ENCODE measurements at places on chromosomes 2 and 18.

DNA sequence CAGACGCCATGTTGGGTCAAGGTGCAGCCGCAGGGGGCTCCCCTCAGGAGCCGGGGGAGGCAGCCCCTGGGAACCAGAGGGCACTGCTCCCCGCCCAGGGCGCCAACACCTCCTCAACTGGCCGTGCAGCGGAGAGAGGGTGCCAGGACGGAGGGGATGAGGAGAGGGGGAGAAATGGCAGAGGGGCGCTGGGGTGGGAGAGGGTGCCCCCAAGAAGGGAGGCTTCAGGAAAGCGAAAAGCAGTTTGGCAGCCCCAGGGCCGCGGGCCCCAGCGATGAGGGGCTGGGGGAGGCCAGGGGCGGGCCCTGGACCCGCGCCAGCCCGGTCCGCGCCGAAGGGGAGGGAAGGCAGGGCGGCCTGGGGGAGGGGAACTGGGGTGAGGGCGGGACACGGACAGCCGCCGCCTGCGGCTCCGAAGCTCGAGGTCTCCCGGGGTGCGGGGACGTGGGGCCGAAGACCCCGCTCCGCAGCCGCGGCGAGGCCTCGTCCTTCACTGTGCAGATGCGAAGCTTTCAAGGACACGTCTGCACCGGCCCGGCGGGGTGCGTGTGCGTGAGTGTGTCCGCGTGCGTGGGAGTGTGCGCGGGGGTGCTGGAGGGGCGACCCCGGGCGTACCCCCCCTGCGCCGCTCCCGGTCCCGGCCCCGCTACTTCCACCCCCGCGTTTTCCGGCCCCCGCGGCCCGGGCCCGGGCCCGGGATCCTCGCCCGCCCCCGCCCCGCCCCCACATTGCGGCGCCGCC lies 1.4 kb downstream of the DNMT3A start:
- no peak for DNase-seq

DNA sequence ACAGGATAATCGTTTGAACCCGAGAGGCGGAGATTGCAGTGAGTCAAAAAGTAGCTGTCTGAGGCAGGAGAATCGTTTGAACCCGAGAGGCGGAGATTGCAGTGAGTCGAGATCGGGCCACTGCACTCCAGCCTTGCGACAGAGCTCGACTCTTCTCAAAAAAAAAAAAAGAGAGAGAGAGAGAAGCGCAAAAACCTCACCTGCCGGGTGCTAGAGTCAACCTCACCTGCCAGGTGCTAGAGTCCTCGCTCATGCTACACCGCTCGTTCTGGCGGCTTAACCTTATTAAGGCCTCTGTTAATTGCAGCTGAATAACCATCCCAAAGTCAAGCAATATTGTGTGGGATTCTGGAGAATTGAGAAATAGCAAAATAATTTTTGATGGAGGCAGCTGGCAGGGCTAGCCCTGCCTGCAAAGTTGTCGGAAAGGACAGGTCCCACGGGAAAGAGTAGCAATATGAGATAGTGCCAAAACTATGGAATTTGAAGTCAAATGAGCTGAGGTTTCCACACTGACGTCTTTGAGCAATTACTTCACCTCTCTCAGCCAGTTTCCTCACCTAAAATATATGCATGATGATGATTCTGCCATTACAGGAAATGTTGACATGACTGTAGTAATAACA lies 644 bp upstream of the DYM start:
- DNase-seq: no peak

- no peak for DNase-seq
Measured at GRCh38 chr2:75703589-75704287, 7.0 kb downstream of the GCFC2 start.

GRCh38 chr2:127594116-127594591 lies 51.8 kb upstream of the GPR17 start:
- no peak for DNase-seq

- DNase-seq: peak; percentile 74
Measured at GRCh38 chr2:65064728-65065552, 8.7 kb downstream of the CEP68 start.

DNA sequence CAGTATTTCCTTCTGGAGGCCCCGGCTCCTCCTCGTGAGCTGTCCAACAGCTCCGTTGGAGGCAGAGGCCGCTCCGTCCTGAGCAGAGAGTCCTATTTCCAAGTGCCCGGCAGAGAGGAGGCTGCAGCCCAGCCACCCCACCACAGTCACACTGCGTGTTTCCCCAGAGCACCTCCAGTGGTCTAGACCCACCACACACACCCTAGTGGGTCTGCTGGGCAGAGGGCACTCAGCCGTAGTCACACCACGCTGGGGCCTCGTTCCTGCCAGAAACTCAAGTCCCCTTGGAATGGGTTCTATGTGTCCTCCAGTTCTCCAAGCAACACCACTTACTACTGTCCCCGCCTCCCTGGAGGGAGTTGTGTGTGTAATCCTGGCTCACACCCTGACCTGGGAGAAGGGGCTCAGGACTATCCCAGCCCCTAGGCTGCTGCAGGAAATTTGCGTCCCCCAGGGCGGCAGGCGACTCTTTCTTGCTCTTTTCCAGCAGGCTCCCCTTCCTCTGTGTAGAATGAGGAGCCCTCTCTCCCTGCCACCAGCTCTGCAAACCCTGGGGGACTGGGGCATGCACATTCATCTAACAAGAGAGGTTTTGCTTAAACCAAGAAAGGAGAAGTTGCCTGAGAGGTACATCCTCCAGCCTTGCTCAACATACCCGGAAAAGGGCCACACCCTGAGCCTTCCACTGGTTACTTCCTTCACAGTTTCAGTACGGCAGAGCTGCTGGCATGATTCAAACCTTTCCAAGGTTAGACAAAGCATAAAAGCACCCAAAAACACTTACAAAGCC lies 114.1 kb downstream of the NDUFA10 start:
- DNase-seq: peak; percentile 73

- DNase-seq: no peak
Measured at GRCh38 chr18:24212939-24213338, 74.1 kb downstream of the CABYR start.

- DNase-seq: no peak
Measured at GRCh38 chr18:23982155-23983079, 32.1 kb upstream of the TTC39C start.

DNA sequence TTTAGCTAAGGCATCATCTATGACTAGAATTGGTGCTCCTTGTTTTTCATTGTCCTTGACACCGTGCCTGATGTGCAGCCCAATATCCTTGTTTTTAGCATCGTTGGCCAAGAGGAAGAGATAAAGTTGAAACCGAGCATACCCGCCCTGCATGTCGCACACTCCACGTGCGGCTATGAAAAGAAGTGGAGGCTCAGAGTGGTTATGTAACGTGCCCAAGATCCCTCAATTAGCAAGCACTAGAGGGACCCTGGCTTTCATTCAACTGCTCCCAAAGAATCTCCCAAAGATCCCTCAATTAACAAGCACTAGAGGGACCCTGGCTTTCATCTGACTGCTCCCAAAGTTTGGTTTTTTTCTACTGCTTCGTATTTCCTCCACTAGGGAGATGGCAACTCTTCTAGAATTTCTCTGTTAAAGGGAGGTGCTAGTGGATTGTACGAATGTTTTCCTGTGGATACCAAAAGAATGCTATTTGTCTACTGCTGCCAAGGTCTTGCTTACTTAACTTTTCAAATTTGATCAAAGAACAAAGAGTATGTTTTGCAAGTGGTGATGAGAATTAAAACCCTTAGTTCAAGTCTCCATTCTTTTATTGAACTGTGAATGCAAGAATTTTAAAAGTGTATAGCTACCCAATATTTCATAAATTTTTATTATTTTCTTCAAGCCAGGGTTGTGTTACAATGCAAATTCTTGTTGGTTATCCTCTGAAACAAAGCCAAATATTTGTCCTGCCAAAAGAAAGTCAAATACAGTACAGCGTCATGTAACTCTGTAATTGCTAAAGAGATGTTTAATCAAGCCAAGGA lies 92.1 kb downstream of the AOX1 start:
- DNase-seq: no peak

DNA sequence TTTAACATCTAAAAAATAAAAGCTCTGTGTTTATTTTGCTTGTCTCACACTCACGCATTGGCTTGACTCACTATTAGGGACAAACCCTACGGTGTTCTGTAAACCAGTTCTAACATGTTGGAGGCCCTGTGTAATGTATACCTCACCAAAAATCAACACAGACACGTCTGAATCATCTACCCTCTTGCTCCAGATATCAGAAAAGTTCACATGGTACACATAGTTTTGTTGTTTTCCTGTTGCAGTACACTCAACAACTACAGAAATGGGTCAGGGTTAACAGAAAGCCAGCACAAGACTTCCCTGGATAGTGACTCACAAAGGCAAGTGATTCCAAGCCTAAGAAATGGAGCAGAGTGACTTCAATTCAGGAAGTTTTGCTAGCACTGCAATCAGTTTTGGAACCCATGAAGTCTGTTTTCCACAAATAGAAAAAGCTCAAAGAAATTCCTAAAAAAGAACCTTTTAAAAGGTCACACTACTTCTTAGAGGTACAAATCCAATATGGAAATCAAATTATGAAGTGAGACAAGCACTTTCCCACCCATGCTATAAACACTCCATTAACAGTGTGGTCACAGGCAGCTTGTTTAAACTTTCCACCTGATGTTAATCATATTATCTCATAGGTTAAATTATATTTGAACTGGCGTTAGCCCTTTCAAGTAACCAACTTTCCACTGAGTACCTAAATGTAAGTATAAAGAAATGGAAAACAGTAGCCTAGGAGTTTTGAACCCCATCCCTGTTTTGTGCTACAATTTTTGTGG lies 87.4 kb downstream of the GAREM1 start:
- DNase-seq: no peak

GRCh38 chr2:120740765-120741524 lies 5.3 kb downstream of the GLI2 start:
- no peak for DNase-seq

GRCh38 chr2:148981324-148981723 lies 57.2 kb upstream of the LYPD6B start:
- no peak for DNase-seq

GRCh38 chr2:1593371-1594122 lies 150.8 kb downstream of the PXDN start:
- DNase-seq: no peak

DNA sequence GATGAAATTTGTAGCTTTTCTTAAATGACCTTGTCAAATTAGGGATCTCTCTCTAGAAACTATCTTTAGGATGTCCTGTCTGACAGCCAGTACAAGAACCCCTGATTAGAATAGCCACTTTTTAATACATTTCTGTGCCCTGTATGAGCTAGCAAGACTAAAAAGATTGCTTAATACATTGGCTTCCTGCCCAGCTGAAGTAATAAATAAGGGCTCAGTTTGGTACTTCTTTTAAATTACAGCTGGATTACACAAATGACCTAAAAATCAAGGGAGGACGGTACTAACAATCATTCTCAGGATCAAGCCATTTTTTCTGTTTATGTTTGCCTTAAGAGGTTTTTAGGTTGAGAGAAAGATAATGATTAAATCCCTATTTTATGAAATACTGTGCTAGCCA lies 11.6 kb upstream of the OLA1 start:
- no peak for DNase-seq

Data from activated CD4-positive, alpha-beta T cell treated with anti-CD3 and anti-CD28 coated beads, Interleukin-2, Interleukin-6, amounts not matched to agents 100 ng/mL and 50 ng/mL, durations not matched to agents 16 hours and 8 hours (primary cell).